Right cardiac atrium (tissue), 5 donors: ENCODE measurements at places on chromosomes 11 and 22. TPM values are rescaled to one million over a fixed set of nuclear protein-coding genes. Genes with fewer than 3 reads are reported as not detected.

DNA sequence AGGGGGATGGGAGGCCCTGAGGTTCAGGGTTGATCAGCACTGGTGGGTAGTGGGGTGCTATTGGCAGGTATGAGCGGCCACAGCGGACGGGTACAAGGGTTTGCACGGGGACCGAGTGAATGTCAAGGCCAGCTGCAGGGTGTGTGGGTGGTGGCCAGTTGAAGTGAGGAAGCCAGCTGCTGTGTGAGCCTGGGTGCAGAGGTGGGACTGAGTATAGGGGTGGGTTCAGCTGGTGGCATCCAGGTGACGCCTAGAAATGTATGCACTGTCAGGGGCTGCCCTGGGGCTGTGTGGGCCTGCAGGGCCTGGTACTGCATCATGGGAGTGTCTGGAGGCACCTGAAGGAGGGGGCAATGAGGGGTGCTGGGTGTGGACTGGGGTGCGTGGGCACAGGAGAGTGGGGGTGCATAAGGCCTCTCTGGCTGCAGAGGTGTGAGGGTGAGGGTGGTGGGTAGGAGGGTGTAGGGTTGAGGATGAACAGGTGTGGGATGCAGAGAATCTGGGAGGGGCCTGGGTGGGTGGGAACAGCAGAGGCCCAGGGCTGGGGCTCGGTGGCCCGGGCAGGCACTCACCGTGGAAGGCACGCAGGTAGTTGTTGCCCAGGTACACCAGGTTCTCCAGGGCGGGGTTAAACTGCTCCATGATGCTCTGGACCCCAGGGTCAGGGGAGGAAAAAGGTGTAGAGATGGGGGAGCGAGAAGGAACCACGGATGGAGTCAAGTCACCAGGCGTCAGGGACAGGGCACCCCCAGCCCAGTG lies 1.7 kb downstream of the BAIAP2L2 start:
- DNase-seq, result no peak

DNA sequence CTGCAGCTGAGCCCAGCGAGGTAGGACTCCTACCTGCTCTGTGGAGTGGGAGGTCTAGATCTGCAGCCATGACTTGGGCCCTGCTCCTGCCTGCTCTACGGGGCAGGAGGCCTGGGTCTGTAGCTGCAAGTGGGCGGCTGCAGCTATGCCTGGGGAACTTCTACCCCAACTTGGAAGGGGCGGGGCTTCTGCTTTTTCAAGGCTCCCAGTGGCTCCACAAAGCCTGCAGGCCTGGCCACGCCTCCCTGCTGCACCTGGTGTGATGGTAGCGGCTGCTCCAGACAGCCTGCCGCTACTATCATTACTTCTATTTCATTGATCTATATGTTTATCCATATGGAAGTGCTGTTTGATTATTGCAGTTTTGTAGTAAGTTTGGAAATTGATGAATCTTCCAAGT lies 121.2 kb downstream of the NELL1 start:
- DNase-seq, result no peak

DTX4 gene
- 0.70 TPM for polyA plus RNA-seq

DNA sequence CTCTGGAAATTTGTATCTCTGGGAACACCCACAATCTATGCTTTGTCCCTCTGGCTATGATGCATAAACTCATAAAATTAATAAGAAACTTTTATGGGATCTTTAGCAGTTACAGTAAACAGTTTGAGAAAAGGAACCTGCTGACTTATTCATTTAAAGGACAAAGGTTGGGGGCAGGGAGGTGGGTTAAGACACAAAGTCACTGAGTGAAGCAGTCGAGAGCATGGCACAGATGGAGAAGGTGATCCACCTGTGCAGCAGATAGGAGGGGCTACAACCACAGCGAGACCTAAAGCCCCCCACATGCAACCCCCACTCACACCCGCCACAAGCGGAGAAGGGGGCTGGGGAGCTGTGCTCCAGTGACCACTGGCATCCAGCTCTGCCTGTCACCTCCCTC lies 45.0 kb downstream of the SMCO4 start:
- DNase-seq, result no peak
